Stimulated activated CD4-positive, alpha-beta T cell treated with anti-CD3 and anti-CD28 coated beads, TNF-alpha, amount 100 ng/mL, for 24 hours (primary cell): ENCODE measurements at places on chromosomes 12 and 14.

DNA sequence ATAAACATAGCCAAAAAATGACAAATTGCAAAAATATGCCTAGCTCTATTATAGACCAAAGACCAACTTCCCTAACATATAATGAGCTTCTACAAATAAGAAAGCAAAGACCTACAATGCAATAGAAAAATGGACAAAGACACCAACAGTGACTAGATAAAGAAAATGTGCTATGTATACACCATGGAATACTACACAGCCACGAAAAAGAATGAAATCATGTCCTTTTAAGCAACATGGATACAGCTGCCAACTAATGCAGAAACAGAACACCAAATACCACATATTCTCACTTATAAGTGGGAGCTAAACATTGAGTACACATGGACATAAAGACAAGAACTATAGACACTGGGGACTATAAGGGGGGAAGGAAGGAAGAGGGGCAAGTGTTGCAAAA lies 10.9 kb upstream of the PCNX1 start:
- DNase-seq, result no peak

GRCh38 chr14:64857979-64858744 lies 21.5 kb downstream of the SPTB start:
- DNase-seq, result no peak

DNA sequence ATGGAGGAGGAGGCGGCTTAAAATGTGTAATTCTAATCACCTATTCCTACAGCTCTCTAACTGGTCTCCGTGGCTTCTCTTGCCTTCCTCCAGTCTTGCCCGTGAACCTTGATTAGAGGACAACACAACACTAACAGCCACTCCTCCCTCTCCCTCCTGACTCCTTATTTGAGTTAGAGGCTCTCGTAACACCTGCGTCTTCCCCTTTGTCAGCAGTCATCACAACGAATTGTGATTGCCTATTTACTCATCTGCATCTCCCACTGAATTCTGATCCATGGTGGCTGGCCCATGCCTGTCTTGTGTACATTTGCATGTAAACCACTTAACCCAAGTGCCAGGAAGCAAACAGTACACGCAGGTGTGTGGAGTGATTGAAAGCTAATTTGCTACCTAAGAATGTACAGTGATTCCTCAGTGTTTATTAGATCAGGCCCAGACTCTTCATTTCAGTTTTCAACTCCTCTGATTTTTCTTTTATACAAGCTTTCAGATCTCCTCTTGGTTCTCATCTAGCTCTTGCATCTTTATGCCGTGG lies 154.5 kb downstream of the MON2 start:
- DNase-seq, result no peak

DNA sequence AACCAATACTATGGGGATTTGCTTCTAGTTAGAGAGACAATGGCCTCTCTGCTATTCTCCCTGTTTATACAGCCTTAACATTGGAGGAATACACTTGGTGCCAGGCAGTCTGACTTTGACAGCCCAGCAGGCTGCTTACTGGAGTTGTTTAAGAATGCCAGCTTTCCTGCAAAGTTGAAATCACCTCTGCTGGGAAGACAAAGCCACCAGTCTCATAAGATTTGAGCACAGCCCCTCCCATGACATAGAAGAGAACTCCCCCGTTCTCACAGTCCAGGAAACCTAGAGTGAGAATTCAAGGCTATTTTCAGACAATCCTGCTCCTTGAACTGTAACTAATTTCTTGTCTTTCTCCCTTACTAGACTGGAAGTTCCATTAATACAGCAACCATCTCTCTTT lies 21.1 kb upstream of the CATSPERB start:
- no peak for DNase-seq

GRCh38 chr12:1566449-1567135 lies 27.8 kb downstream of the FBXL14 start:
- no peak for DNase-seq

- DNase-seq, result no peak
Observed at GRCh38 chr12:92992041-92992440, 62.9 kb upstream of the EEA1 start.

DNA sequence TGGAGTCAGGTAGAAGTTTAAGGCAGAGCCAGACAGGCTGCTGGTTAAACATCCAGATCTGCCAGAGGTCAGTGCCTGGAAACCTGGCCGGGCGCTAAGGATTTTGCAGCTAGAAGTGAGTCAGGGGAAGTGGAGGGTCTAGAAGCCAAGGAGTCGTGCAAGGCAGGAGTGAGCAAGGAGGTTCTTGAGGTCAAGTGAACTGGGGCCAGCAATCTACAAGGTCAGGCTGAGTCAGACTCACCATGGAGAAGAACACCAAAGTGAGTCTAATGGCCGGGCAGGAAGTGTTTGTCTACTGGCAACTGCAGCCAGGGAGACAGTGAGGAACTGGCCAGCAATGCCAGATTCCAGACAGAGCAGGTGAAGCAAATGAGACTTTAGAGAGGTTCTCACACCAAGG lies 628.2 kb downstream of the ETNK1 start:
- DNase-seq, result no peak

- no peak for DNase-seq
Observed at GRCh38 chr14:60622917-60623257, 26.4 kb downstream of the SIX1 start.

DNA sequence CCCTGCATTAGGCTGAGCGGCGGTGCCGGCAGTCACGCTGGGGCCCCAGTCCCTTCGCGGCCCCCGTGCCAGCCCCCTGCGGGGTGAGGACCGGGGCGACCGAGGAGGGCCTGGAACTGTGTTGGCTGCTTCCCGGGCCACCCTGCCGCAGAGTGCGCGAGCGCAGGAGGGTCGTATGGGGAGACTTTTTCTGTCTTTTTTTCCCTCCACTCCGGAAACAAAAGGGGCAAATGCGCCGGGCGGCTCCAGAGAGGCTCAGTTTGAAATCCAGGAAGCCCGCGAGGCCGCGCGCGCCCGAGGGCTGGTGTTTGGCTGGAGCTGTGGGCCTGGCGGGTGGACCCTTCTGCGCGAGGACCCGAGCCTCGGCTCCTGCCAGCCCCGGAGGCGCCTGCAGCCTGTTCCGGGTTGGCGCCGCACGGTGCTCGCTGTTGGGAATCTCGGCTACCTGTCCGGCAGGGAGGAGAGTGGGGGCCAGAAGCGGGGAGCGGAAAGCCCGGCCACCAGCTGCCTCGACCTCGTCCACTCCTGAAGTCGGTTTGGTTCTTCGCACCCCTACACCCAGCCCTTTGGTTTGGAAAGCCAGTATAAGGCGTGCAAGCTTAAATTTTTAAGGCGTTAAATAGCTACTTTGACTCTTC lies 638 bp downstream of the PLEKHG3 start:
- DNase-seq, result no peak

- DNase-seq, result no peak
Observed at GRCh38 chr14:103946975-103947374, 4.6 kb upstream of the RD3L start.

DNA sequence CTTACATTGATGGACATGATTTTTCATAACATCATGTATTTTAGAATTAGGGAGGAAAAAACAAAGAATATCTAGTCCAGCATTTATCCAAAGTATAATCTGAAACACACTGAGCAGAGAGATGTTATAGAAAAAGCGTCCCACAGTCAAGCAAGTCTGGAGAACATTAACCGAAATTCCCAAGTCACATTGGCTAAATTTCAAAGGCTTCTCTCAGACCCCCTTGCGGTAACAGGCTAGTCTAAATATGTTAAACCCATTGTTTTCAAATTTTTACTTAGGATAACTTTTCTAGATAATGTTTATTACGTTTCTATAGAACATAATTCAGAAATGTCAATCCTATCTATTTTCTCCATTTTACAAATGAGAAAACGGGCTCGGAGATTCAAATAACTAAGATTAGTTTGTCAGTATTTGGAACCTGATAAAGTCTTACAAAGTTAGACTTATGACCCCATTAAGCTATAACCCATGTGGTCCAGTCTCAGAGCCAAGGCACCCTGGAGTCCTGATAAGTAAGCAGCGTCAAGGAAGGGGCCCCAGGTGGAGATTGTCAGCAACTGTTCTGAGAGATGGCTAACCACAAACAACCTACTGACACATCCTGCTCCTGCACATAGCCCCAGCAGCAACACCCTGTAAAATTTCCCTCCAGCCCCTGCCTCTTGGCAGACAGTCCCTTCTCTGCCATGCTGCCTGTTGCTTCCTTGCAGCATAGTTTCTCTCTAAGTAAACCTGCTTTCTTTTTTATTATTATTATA lies 220.6 kb upstream of the TMEM260 start:
- no peak for DNase-seq

- DNase-seq, result peak; percentile 16
Observed at GRCh38 chr14:96204151-96205058, at the start of gene BDKRB2. Gene BDKRB2 (plus strand): TSS chr14:96204839. CDS start chr14:96237108, 32,269 bp downstream.

DNA sequence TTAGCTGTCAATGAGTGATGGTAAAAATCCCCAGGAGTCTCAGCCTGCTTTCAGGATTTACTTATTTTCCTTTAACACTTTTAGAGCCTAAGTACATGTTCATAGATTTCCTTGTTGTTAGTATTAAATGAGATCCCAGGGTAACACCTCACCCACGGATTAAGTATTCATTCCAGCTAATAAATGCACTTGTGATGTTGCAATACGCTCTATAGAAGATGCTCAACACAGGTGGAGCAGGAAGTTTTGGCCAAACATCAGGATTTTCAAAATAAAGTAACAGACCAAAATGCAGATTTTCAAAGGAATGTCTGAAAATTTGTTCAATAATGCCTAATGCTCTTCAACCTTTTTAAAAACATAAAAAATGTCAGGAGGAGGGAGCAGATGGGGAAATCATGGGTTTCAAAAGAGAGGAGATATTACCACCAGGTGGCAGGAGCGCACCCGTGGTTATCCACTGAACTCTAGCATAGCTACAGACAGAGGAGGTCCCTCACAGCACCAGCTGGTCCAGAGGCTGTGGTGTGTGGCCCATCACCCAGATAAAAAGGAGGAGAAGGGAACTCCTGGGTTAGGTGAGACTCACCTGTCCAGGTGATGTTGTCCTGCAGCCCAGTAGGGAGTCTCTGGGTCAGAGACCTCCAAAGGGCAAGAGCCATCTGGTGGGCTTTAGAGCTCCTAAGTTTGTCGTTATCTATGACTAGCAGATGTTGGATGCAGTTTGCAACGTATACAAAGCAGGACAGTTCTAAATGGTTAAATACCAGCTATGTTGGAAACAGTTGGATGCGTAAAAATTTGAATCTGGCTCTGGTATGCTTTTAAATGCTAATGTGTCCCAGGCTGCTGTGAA lies 1158.4 kb upstream of the TMEM132C start:
- peak; percentile 29 for DNase-seq

DNA sequence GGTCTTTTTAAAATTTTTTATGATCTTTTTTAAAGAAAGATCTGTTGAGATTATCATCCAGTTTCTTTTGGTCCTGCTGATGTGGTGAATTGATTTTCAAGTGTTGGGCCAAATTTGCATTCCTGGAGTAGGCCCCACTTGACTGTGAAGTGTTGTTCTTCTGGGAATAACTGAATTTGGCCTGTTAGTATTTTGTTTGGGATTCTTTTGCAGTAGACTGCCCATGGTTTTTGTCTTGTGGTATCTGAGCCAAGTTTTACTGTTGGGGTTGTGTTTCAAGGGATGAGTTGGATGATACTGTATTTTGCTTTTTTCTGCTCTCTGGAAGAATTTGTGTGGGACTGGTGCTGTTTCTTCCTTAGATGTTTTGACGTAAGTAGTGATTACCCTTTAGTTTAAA lies 4.0 kb upstream of the SYCP3 start:
- DNase-seq, result no peak
